ENCODE measurements at places on chromosomes 12 and 14. TPM values are rescaled to one million over a fixed set of nuclear protein-coding genes. Genes with fewer than 3 reads are reported as not detected.

Gene ZNF664
- total RNA-seq = 25.0 TPM

Gene SLCO1A2
- total RNA-seq = not detected

Gene GPR135
- 1.8 TPM for total RNA-seq

Gene TMEM119
- total RNA-seq = 0.08 TPM

Gene AQP2
- not detected for total RNA-seq

Gene RCOR1
- total RNA-seq = 25.6 TPM

Gene LRP1-AS
- not detected for total RNA-seq

Gene PLEKHH1
- total RNA-seq = 4.7 TPM

Gene RNASE7
- 1.1 TPM for total RNA-seq

Gene BHLHE41
- 1.1 TPM for total RNA-seq

Gene ACSM4
- total RNA-seq = not detected

Gene SYNE3
- 1.5 TPM for total RNA-seq

Gene SLC7A7
- total RNA-seq = not detected
